ENCODE measurements at places on chromosomes 12 and 14. TPM values are rescaled to one million over a fixed set of nuclear protein-coding genes. Genes with fewer than 3 reads are reported as not detected.

GRCh38 chr14:71555654-71556559 lies 376.3 kb upstream of the RGS6 start:
- H3K4me3 ChIP-seq, result peak overlapping the region; percentile 77
- peaks cover 85% of the 10 kb centered on the region for H3K4me1 ChIP-seq

DNA sequence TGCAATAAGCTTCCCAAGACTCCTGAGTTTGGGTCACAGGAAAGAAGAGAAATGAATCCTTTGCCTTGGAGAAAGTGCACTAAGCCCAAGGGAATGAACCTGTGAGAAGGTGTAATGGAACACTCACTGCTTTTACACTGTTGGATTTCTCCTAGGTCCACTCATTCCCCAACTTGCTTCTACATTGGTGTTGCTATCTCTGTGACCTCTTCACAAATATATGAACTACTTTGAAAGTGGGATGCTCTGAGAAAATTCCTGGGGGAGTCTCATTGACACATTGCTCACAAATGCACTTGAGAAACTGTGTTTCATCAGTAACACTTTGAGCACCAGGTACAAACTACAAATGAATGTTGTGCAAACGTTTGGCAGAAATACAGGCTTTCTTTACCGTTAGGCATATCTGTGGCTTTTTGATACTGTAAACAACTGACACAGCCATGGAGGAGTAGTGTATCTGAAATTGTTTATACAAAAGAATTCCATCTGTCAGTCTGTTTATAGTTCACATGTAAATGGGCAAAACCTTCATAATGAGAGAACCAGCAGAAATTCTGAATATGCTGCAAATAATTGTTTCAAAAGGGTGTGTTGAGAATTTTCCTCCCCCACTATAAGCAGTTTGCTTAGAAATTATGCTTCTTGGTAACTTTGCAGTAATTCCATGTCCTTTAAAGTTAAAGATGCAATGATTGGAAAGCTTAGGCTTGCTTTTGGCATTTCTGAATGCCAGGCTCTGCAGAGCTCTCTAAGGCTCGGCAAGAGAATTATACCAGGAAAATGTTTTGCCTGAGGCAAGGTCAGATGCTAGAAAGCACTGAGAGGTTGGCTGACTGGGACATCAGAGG lies 348.5 kb upstream of the DDHD1 start:
- peaks cover 6% of the 10 kb centered on the region for H3K36me3 ChIP-seq
- DNase-seq, result no peak
- H3K4me3 ChIP-seq, result no peak overlapping the region
- H3K27me3 ChIP-seq, result no peaks in the 10 kb centered on the region

- H3K4me3 ChIP-seq, result no peak overlapping the region
- no peak overlapping the region for H3K27ac ChIP-seq
- DNase-seq, result no peak
- H3K27me3 ChIP-seq, result peaks cover 7% of the 10 kb centered on the region
- H3K4me1 ChIP-seq, result no peaks in the 10 kb centered on the region
Observed at GRCh38 chr12:108911915-108912314, 32.0 kb downstream of the DAO start.

The UNC119B gene
- total RNA-seq, result 31.2 TPM

- no peak for DNase-seq
- H3K36me3 ChIP-seq, result peaks cover 11% of the 10 kb centered on the region
- H3K4me1 ChIP-seq, result peaks cover 12% of the 10 kb centered on the region
- no peak overlapping the region for H3K4me3 ChIP-seq
- H3K27ac ChIP-seq, result no peak overlapping the region
Observed at GRCh38 chr12:132619071-132619385, 452 bp downstream of the P2RX2 start.

DNA sequence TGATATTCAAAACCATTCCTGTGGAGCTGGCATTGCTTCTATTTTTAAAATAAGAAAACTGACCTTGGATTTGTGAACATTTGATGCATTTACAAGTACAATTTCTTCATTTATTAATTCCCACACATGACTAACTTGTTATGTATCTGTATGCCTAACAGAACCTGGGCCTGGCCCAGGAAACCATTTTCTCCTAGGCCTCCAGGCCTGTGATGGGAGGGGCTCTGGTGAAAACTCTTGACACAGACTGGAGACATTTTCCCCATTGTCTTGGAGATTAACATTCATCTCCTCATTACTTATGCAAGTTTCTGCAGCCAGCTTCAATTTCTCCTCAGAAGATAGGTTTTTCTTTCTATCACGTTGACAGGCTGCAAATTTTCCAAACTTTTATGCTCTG lies 42.0 kb downstream of the GLIPR1L2 start:
- peaks cover 7% of the 10 kb centered on the region for H3K36me3 ChIP-seq
- no peaks in the 10 kb centered on the region for H3K4me1 ChIP-seq
- H3K27ac ChIP-seq, result no peak overlapping the region
- H3K4me3 ChIP-seq, result no peak overlapping the region
- H3K27me3 ChIP-seq, result no peaks in the 10 kb centered on the region

The ARMH4 gene
- not detected for total RNA-seq

DNA sequence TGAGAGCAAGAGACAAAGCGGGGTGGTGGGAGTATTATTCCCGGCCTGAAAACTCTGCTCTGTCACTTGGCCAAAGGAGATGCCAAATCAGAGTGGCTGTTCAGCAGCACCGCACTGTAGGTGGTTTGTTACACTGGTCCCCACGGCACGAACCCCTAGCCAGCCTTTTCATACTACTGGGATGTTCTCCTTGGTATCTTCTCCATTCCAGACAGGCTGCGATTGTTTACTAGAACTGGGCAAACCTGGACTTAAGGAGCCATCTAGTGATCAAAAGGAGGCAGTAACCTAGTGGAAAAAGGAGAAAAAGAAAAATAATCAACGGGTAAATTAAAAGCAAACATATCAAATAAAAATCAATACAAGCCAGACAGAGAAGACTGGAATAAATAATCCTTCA lies 58.9 kb upstream of the TMTC2 start:
- H3K27me3 ChIP-seq, result no peaks in the 10 kb centered on the region
- no peaks in the 10 kb centered on the region for H3K36me3 ChIP-seq
- no peak for DNase-seq
- H3K27ac ChIP-seq, result no peak overlapping the region
- no peak overlapping the region for H3K4me3 ChIP-seq
- H3K4me1 ChIP-seq, result no peaks in the 10 kb centered on the region

The OAS2 gene
- total RNA-seq, result 139 TPM

- no peak overlapping the region for H3K4me3 ChIP-seq
- DNase-seq, result no peak
- H3K4me1 ChIP-seq, result no peaks in the 10 kb centered on the region
- H3K27me3 ChIP-seq, result no peaks in the 10 kb centered on the region
- no peaks in the 10 kb centered on the region for H3K36me3 ChIP-seq
Observed at GRCh38 chr14:105711044-105711620, 184.7 kb downstream of the TMEM121 start.

- no peak overlapping the region for H3K4me3 ChIP-seq
- peaks cover 12% of the 10 kb centered on the region for H3K27me3 ChIP-seq
- no peaks in the 10 kb centered on the region for H3K36me3 ChIP-seq
- DNase-seq, result no peak
- H3K27ac ChIP-seq, result no peak overlapping the region
- no peaks in the 10 kb centered on the region for H3K4me1 ChIP-seq
Observed at GRCh38 chr12:5170844-5171243, 127.2 kb downstream of the KCNA5 start.

All from activated T-cell treated with anti-CD3 and anti-CD28 coated beads, Interleukin-2, amount 50 U/mL, for 72 hours (primary cell).